ENCODE measurements at places on chromosomes 2 and 18.

DNA sequence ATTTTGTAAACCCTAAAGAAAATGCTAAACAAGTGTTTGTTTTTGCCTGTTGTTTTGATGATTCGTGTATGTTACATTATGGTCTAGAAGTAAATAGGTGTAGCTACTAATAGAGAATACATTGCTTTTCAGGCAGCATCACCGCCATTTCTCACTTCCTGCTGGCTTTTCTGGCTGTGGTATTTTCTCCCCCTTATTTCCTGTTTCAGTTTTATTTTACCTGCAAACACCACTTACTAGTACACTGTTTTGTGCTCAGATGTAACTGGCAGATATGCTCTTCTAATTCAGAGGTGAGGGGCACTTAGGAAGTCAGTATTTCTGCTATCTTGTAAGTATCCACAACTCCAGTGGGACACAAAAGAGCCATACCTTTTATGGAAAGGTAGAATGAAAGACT, 38.1 kb upstream of the SLC3A1 start:
- DNase-seq: no peak

GRCh38 chr2:85748985-85749875, 4.6 kb upstream of the ATOH8 start:
- no peak for DNase-seq

- DNase-seq: no peak
Observed at GRCh38 chr2:204871231-204871953, 326.1 kb downstream of the PARD3B start.

GRCh38 chr2:223526106-223526505, 76.1 kb downstream of the SCG2 start:
- no peak for DNase-seq
